Nucleus accumbens (tissue), 56 donors: ENCODE measurements at places on chromosomes 2 and 18.

- DNase-seq, result no peak
Measured at GRCh38 chr18:8858888-8859511, 153.6 kb downstream of the MTCL1 start.

GRCh38 chr2:3680548-3681345 lies 22.6 kb upstream of the DCDC2C start:
- no peak for DNase-seq

DNA sequence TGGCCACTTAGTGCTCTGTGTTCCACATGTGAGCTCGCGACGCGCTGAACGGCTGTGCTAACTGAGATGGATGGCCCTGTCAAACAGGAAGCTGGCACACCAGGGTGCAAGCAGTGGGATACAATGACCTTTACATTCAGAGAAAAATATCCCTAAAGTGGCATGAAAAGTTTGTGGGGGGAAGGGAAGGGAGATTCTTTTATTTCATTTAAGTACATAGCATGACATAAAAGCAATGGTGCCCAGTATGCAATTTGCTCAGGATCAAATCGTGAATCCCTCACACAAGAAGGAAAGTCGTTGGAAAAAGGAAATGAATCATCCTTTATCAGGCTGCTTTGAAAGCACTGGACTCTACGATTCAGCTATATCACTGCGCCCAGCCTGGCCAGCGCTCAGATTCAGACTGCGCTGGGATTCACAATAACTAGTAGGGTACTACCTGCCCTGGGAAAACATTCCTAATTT lies 26.0 kb downstream of the SATB2 start:
- DNase-seq, result no peak

- DNase-seq, result no peak
Measured at GRCh38 chr2:178419123-178419522, 31.9 kb downstream of the PRKRA start.

DNA sequence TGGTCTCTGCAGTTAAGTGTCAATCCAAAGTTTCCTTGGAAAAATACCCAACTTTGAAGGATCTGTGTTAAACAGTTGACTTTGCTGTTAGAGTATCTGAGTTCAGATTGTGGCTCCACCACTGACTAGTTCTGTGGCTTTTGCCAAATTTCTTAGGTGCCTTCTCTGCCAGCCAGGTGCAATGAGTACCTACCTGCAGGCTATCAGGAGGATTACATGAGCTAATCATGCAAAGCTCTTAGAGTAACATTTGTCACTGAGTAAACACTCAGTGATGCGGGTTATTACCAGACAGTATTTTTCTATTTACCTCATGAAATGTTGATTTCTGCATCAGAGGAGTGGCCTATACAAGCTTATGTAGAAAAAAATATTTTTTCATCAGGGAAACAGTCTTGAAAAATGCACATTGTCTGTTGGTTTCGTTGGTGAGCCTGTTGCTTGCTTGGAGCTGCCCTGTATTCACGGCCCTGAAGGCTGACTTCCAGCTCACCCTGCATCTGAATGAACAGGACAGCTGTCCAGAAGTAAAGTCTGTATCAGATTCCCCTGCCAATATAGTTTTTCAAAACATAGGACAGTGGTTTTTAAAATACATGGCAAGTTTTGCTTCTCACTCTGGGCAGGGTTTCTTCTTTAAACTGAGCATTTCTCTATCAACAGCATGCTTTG lies 235.1 kb downstream of the CDCA7 start:
- no peak for DNase-seq

- DNase-seq, result no peak
Measured at GRCh38 chr2:19547321-19547720, 188.9 kb upstream of the OSR1 start.
